ENCODE measurements at places on chromosomes 3 and 15.
A peak's percentile ranks its signal among the peaks of the same experiment; 100 is the strongest.

- no peak for DNase-seq
Measured at GRCh38 chr15:87564681-87565080, 691.9 kb downstream of the NTRK3 start.

GRCh38 chr15:51267051-51267702 lies 71.2 kb downstream of the CYP19A1 start:
- DNase-seq: no peak

DNA sequence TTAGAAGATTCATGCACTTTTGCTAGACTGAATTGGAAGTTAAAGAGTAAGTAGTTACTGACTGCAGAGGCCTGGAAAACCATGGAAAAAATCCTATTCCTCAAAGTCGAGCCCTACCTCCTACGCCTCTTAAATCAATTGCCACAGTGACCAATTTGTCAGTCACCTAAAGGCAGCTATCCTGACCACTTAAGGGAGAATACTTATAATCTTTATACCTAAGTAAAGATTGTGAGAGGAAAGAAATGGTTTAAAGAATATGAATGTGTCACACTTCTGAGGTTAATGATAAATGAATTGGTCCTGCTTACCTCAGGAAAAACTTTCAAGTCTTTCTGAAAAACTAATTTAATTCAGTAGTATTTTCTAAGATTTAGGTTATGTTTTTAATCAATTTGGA lies 42.6 kb downstream of the AGTR1 start:
- no peak for DNase-seq

- no peak for DNase-seq
Measured at GRCh38 chr3:141575879-141576743, 89.3 kb downstream of the RASA2 start.

GRCh38 chr3:126026761-126027160 lies 57.2 kb downstream of the SLC41A3 start:
- peak; percentile 36 for DNase-seq

DNA sequence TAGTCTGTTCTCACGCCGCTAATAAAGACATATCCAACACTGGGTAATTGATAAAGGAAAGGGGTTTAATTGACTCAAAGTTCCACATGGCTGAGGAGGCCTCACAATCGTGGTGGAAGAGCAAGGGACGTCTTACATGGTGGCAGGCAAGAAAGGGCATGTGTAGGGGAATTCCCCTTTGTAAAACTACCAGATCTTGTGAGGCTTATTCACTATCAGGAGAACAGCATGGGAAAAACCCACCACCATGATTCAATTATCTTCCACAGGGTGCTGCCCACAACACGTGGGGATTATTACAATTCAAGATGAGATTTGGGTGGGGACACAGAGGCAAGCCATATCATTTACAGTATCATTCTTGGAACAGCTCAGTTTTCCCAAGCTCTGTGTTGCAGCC lies 268.0 kb downstream of the SUCLG2 start:
- no peak for DNase-seq

Measured in type B pancreatic cell (in vitro differentiated cells).